ENCODE measurements at places on chromosomes 5 and 9.

DNA sequence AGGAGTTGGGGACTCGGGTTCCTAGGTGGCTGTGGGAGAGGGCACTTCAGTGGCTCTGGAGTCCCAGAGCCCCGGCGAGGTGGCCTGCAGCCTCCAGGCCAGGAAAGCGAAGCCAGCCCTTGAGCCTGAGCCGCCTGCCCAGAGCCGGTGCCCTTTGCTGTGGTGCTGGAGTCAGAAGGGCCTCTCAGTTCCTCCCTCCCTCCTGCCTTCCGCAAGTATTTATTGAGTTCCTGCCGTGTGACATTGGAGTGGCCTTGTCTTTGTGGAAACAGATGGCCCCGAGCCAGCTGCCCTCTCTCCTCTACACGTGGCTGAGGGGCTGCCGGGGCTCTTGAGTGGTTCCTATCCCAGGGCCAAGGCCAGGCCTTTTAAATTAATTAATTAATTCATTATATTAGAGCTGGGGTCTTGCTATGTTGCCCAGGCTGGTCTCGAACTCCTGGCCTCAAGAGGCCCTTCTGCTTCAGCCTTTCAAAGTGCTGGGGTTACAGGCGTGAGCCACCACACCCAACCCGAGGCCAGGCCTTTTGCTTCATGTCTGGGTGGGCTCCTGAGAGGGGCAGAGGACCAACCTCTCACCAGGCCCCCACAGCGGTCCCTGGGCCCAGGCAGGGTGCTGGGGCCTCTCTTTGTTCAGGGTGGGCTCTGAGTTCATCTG, 45.6 kb upstream of the IER5L start:
- DNase-seq = no peak

GRCh38 chr5:141441571-141442170, 11.4 kb downstream of the PCDHGA12 start:
- DNase-seq = no peak

- DNase-seq = no peak
Measured at GRCh38 chr5:111236348-111236747, 12.2 kb downstream of the CAMK4 start.

GRCh38 chr9:72363236-72363635, 1.8 kb downstream of the ZFAND5 start:
- DNase-seq = no peak

- no peak for DNase-seq
Measured at GRCh38 chr5:756171-756570, 28.4 kb downstream of the ZDHHC11B start.

DNA sequence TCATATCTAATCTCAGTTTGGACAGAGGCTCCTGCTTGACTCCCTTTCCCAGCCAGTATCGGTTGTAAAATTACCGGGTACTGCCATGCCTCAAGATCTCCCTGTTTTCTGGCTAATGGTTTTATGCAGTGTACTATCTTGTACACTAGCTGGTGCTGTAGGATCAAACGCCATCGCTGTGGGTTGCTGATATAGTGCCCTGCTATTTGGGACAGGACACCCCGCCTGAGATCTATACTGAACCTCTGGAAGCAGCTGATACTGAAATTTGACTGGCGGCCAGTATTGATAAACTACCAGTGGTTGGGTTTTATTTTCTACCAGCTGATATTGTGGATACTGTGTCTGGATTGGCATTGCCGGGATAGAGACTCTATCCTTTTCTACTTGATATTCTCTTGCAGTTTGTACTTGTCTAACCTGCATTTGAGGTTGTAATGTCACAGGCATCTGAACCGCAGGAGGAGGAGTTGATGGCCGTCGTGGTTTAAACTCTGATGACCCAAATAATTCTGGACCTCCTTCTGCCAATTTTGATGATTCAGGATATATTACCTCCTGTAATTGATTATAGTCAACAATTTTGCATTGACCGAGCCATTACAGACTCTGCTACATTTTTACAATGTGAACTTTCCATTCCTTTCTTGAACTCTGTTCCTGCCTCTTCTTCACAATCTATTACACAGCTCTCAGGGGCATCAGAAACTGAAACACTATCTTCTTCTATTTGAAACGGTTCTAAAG, 112.5 kb upstream of the LARP1 start:
- no peak for DNase-seq

GRCh38 chr5:60161340-60161934, 267.9 kb upstream of the PDE4D start:
- peak; percentile 33 for DNase-seq

GRCh38 chr9:120708526-120709224, 5.6 kb downstream of the MEGF9 start:
- no peak for DNase-seq

DNA sequence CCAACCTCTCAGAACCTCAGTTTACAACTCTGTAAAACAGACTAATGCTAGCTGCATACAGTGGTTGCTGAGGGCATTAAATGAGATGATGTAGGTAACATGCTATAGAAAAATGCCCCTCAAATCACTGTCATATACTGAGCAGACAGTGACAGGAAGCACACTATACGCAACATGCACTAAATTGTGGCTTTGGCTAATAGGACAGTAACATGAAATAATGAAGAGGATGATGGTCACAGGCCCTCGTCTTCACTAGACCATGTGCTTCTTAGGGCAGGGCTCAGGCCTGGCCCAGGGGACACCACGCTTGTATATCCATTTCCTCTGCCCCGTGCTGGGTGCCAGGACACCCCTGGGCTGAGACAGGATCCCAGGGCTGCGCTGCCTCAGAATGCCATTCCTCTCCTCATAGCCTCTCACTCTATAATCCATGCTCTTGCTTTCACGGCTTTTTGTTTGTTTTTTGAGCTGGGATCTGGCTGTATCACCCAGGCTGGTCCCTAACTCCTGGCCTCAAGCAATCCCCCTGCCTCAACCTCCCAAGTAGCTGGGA, 18.9 kb downstream of the CSF1R start:
- no peak for DNase-seq

GRCh38 chr5:147911427-147911826, 5.1 kb upstream of the C5orf46 start:
- no peak for DNase-seq

GRCh38 chr5:179488491-179488890, 61.9 kb upstream of the RUFY1 start:
- DNase-seq = no peak

GRCh38 chr5:53092242-53092641, 17.3 kb downstream of the MOCS2 start:
- DNase-seq = no peak

DNA sequence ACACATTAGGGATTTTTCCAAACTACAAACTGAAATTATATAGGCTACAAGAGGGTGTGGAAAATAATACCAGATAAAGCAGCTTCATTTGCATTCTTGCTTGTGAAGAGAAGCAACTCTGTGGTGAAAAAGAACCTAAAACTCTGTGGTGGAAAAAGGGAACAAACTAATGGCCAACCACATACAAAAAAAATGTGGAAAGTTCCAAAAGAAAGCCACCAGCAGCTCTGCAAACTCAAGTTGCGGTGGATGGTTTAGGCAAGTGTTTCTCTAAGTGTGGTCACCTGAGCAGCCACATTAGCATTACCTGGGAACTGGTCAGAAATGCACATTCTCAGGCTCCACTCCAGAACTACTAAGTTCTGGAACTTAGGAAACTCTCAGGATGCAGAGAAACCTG, 586.4 kb downstream of the ACTL7B start:
- no peak for DNase-seq

- DNase-seq = no peak
Measured at GRCh38 chr9:83636813-83637212, 13.9 kb downstream of the IDNK start.

GRCh38 chr5:139140591-139141071, 57.5 kb downstream of the SIL1 start:
- no peak for DNase-seq

DNA sequence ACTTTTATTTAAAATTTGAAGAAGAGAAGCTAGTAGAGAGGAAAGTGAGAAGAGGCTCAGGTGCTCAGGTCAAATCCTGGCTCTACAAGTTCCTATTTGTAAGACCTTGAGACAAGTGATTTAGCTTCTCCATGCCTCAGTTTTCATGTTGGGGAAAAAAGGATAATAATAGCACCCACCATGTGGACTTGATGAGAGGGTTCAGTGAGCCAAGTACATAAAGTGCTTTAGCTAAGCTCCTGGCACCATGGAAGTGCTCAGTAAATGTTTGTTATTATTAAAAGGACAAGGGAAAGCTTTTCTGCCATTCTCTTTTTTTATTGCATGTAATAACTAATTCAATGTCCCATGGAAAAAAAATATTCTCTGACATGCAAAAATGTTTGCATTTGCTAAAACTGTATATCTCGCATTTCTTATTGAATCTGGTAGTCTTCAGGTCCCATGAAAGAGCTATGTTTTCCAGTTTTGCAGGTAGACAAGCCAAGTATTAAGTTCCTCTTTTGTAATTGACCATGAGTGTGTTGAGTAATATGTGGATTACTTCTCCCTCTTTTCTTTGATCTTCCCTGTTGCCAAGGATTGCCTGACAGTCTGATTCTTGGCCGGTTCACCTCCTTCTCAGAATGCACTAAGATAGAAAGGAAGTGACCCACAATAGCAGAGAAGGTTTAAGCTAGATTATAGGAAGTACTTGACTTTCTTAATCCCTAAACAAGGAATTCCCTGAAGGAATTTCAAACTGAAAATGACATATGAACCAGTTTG, 45.6 kb upstream of the TRIM32 start:
- no peak for DNase-seq

- no peak for DNase-seq
Measured at GRCh38 chr5:51225789-51226742, 157.2 kb upstream of the ISL1 start.

DNA sequence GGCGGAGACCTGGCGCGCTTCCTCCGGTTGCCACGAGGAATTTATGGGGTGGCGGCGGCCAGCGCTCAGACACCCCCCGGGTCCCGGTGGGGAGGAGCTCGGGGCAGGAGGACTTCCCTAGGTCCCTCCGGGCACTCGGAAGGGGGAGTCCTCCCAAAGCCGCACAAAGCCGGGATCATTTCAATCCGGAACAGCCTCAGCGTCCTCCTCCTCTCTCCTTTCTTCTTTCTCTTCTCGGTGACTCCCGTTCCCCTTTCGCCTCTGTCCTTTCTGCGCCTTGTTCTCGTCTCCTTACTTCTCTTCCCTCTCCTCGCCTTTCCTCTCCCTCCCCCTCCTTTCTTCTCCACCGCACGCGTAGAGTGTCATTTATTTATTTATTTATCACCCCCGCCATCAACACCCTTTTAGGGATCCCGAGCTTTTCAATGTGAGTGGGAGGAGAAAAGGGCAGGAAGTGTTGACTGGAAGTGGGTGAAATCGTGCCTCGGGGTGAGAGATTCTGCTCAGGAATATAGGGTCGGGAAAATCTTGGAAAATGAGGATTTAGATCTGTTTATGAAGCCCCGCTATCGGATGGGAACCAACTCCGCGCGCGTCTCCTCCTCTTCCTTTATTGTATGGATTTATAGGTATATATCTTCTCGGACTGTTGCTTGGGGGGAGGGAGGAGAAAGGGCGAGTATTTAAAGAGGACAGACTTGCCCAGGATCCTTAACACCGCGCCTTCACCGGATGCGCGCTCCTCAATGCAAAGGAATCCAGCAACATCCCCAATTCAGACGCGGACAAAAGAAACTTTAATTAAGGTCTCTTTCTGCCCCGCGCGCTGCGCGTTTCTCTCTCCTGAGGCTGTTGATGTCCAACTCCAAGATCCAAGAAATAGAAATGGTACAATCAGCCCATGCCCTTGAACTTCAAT, 2.0 kb upstream of the ZNF462 start:
- peak; percentile 46 for DNase-seq

GRCh38 chr5:98767581-98767980, 5.9 kb upstream of the RGMB start:
- DNase-seq = no peak

DNA sequence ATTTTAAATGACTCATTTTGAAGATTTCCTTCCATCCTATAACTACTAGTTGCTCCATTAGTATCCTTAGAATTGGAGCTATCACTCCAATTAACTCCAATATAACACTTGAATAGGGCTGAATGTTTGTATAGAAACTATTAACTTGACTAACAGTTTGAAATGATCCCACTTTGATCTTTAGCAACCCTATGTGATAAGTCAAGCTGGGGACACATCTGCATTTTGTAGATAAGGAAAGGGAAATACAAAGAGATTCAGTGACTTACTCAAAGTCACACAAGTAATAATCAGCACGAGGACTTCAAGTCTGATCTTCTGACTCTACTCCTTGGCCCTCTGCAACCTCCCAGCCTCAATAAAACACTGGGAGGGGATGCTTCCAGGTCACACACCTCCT, 101.1 kb downstream of the TMEM215 start:
- DNase-seq = no peak

- no peak for DNase-seq
Measured at GRCh38 chr5:2749514-2750025, 1.9 kb downstream of the IRX2 start.

- DNase-seq = peak; percentile 16
Measured at GRCh38 chr5:127959152-127959764, 124.3 kb upstream of the SLC12A2 start.
